Osteoblast (primary cell): ENCODE measurements at places on chromosomes 11 and 22.

DNA sequence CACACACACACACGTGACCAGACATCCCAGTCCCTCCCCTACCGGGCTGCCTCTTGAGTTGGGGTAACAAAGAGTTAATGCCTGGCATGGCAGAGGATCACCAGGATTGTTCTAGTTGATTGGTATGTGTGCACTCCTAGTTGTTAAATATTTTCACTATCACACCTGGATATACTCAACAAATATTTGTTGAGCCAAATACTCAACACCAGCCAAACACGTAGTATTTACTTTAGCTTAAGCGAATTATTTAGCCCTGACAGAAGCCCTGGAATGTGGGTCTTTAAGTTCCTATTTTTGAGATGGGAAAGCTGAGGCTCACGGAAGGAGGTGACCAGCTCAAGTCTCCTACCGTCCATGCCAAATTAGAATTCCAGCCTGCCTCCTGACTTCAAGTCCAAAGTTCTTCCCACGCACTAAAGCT, 10.5 kb downstream of the CD3E start:
- no peak for DNase-seq

- peak; percentile 15 for DNase-seq
These were observed 22.6 kb upstream of the SERPIND1 start for GRCh38 chr22:20751185-20751851.

GRCh38 chr22:21014726-21015465, at the start of gene P2RX6:
Gene P2RX6, plus strand, starts transcription at chr22:21015165. Its CDS starts 10 bp downstream, at chr22:21015175.
- peak; percentile 93 for DNase-seq

DNA sequence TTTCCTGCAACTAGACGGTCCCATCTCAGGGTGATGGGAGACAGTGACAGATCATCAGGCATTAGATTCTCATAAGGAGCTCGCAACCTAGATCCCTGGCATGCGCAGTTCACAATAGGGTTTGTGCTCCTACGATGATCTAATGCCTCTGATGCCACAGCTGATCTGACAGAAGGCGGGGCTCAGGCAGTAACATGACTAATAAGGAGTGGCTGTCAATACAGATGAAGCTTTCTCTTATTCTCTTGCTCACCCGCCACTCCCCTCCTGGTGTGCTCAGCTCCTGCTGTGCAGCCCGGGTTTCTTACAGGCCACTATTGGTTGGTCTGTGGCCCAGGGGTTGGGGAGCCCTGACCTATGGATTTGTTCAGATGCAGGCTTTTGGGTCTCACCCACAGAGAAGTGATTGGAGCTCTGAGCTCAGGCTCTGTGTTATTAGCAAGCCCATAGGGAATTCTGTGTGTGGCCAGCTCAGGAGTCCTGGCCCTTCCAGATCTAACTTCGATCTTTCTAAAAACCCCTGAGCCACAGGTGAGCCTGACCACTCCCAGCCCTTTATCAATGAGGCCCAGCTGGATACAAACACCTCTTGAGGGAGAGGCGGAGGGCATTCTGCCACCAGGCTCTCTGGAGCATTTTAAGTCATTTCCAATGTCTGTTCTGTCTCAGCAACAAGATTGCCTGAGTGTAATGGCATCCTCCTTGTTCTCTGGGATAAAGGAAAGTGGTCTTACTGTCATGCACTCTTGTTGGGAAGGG, 351.8 kb downstream of the BUD13 start:
- DNase-seq: no peak

GRCh38 chr22:41544671-41545476, 604 bp upstream of the POLR3H start:
- peak; percentile 22 for DNase-seq
